Activated T-cell treated with anti-CD3 and anti-CD28 coated beads for 1 hour (primary cell): ENCODE measurements at places on chromosomes 1 and 21.

GRCh38 chr21:45297329-45297728 is 9.6 kb upstream of the POFUT2 start:
- no peak for DNase-seq

- DNase-seq: no peak
Observed at GRCh38 chr1:186218654-186219352, 156.2 kb downstream of the TPR start.

DNA sequence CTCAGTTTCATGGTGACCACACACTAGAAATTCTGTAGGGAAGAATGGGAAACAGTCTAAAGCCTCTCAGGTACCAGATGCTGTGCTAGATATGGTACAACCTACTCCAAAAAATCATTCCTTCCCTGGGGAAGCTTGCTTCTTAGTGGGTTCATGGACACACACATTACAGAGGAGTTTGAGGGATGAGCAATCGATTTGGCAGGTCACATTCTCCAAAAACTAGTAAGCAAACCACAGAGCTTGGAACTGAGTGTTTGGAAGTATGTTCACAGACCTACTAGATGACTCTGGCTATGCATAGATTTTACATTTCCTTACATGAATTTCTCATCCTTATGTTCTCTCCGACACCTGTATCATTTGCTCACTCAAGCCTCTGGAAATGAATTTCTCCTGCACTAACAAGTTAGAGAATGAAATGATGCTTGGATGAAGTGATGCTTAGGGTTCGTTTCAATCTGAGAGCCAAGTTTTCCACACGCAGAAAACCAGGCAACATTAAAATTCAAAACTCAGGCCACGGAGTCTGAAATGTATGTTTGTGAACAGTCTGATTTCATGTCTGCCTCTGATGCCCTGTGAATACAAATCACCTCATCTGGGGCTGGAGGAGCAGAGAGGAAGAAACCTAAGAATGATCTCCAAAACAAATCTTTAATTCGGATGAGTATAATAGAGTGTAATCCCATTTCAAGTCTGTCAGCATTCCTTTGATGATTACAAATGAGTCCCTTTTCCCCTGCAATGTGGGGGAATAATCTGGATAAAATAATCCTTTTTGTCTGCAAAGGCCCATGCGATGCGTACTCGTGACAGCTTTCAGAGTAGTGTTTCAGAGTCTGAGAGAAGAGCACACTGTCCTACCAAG is 11.0 kb downstream of the EVA1C start:
- DNase-seq: no peak

GRCh38 chr1:1309251-1310108 is 1.1 kb downstream of the PUSL1 start:
- no peak for DNase-seq

DNA sequence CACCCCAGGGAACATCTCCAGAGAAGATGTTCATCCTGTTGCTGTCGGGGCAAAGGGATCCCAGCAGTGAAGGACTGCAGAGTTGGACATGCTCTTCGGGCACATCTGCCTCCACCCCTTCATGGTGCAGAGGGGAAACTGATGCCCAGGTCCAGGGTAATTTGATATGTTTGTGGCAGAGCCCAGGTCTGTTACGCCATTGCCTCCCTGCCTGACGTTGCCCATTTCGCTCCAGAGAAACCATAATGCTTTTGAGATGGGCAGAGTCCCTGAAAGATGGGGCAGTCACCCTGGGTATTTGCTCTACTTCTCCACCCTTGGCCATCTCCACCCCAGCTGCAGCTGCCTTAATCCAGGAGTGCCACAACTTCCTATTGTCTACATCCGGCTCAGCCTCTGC is 290.4 kb upstream of the POU3F1 start:
- no peak for DNase-seq

DNA sequence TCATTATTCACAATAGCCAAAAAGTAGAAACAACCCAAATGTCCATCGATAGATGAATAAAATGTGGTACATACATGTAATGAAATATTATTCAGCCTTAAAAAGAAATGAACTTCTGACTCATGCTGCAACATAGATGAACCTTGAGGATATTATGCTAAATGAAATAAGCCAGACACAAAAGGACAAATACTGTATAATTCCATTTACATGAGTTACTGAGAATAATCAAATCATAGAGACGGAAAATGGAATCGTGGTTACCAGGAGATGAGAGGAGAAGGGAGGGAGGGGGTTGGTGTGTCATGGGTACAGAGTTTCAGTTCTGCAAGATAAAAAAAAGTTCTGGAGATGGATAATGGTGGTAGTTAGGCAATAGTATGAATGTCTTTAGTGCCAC is 184.1 kb downstream of the PSMG1 start:
- no peak for DNase-seq

DNA sequence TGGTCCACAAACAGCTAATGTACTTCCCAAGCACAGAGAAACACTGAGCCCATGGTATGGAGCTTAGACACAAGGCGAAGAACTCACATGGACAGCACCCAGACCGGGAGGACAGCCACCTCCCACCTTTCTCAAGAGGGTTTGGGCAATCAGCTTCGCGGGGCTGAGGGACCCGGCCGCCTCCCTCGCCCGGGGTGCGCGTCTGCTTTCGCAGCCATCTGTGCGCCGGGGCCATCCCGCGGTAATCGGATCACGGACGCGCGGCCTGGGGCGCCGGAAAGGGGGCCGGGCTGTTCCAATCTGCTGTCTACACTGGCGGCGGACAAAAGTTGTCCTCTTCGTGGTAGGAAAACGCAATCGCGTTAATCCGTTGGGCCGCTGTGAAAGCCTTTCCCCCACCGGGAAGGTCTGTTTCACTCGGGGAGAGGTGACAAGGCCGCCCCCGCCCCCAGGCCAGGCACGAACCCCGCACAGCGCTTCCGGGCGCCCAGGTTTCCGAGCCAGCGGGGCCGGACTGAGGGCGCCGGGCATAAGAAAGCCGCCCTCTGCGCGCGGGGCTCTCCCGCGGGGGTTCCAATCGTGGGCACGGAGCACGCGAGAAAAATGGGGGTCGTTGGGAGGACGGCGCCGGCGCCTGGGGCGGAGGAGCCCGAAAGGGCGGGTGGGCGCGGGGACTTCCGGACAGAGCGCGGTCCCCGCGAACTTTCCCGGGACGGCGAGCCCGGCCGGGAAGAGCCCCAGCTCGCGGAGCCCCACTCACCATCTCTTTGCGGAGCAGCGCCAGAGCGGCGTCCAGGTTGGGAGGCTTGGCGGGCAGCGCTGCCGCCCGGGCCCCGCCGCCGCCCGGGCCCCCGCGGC is 664 bp downstream of the FAM89A start:
- DNase-seq: peak; percentile 19

GRCh38 chr1:187374082-187374481 is 545.3 kb downstream of the PLA2G4A start:
- DNase-seq: no peak
